ENCODE measurements at places on chromosomes 13 and 19.
A peak's percentile ranks its signal among the peaks of the same experiment; 100 is the strongest.

DNA sequence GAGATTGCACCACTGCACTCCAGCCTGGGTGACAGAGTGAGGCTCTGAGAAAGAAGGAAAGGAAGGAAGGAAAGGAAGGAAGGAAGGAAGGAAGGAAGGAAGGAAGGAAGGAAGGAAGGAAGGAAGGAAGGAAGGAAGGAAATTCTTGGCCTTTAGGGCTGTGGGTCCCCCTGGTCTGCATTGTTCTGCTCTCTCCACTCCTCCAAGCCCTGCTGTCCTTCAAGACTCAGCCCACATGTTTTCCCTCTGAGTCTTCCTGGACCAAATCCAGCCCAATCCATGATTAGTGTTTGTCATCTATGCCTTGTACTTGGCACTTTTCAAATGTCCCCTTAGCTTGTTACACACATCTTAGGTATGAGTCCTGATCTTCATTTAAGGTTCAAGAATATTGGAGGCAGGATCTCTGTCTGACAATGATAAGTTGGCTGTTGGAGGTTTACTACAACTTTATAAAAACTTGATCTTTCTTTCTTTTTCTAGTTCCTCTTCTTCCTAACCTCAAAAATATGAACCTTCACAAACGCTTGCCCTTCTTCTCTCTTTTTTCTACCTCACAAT is 48.8 kb upstream of the INTS6 start:
- DNase-seq: no peak

GRCh38 chr19:44866664-44867063 is 20.6 kb downstream of the NECTIN2 start:
- DNase-seq: no peak

- DNase-seq: no peak
These were observed 396.9 kb downstream of the KCTD12 start for GRCh38 chr13:76489274-76489673.

DNA sequence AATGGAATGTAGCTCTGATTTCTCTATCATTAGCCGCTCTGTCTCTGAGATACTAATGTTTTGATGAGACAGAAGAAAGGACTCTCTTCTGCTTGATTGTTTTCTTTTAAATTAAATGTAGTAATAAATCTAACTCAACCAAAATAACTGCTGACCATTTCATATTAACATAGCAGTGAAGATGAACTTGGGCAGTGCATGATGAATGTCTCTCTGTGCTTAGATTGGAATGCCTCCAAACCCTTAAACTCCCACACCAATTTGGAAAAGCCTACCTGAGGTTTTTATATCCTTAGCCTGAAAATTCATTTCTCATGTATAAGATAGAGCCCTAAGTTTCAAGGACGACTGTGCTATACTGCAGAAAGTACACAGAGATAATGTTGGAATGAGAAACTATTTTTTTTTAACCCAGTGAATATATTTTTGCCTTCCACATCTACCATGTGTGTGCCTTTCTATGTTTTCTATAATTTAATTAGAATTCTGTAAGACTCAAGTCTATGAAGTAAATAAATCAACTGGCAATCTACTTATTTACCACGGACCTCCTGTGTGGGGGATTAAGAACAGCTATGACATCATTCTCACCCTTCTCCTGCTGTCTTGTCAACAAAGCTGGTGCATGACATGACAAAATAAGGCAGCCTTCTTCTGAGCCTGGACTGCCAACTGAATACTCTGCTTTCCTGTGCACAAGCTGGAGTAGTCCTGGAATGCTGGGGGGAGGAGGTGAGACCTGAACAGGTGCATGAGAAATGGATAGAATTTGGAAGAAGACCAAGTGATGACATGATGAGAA is 155.5 kb downstream of the FGF9 start:
- DNase-seq: no peak

- no peak for DNase-seq
These were observed 2.9 kb downstream of the C3 start for GRCh38 chr19:6717441-6717971.

DNA sequence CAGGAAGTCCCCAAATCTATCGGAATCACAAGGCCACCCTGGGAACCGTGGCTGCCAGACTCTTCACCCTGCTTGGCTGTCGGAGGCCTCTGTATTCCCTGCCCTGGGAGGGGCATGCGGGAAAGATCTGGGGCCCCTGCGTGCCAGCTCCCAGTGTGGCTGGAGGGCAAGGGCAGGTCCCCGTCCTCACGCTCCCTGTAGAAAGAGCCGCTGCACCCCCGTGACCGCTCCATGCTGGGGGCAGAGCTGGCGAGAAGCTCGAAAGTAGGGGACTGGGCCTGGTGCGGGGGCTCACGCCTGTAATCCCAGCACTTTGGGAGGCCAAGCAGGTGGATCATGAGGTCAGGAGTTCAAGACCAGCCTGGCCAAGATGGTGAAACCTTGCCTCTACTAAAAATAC is 208.4 kb upstream of the SOX1 start:
- no peak for DNase-seq

DNA sequence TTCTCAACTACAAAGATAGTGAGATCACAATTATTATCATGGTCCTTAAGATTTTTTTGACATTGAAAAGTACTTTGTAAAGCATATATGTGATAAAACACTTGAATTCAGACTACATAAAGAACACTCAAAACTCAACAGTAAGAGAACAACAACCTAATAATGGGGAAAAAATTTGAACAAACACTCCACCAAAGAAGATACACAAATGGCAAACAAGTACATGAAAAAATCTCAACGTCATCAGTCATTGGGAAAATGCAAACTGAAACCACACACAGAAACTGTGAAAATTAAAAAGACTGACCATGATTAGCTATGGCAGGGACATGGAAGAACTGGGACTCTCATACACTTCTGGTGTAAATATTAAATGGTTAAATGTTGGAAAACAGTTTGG is 70.9 kb downstream of the SPRYD7 start:
- no peak for DNase-seq

DNA sequence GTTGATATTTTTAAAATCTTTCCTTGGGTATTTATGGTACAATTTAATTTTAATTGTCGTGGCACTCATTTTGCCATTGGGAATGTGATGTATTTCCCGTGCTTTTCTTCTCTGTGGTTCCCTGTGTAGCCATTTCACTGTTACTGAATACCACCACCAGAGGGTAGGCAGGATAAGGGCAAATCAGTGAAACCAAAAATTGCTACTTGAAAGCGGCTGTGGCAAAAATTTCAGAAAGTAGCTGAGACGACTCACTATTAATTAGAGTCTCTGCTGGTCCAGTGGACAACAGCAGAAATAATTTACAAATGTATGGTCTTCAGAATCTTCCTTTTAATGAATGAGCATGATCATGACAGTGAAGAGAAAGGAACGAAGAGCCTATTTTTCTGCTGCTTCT is 34.4 kb upstream of the MIR17HG start:
- DNase-seq: peak; percentile 36

DNA sequence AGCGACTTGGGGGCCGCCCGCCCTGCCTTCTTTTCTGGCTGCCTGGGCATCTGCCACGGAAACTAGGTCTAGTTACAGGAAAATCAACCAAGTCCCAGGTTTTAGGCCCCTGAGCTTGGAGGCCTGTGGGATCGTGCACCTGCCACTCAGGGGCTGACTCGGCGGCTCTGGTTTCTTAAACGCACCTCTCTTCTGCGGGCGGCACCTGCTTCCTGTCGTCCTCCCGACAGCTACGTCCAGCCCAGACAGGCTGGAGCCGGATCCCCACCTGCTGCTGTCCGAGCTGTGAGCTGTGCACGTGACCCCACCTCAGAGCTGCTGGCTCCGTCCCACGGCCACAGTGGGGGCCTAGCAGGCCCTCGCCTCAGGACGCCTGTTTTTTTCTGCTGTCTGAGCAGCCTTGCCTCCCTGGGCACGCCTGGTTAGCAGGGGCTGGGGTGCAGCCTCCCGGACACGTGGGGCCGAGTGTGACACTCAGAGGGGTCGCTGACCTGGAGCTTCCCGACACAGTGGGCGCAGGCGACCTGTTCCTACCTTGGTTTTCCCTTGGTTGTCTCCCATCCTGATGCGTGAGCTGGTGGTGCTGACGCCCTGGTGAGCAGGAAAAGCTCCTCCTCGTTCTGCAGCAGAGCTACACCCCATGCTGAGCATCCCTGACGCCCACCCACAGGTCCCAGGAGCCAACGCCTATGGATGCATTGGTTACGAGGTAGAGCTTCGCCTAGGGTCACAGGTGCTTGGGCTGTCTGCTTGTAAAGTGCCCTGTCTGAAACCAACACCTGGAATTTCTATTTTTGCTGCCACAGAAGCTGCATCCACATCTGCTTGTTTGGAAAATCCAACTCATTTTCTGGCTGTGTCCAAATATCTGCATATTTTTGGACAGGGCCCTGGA is 17.5 kb downstream of the TMEM255B start:
- DNase-seq: no peak

GRCh38 chr13:21796775-21797514 is 126.1 kb downstream of the FGF9 start:
- DNase-seq: no peak

DNA sequence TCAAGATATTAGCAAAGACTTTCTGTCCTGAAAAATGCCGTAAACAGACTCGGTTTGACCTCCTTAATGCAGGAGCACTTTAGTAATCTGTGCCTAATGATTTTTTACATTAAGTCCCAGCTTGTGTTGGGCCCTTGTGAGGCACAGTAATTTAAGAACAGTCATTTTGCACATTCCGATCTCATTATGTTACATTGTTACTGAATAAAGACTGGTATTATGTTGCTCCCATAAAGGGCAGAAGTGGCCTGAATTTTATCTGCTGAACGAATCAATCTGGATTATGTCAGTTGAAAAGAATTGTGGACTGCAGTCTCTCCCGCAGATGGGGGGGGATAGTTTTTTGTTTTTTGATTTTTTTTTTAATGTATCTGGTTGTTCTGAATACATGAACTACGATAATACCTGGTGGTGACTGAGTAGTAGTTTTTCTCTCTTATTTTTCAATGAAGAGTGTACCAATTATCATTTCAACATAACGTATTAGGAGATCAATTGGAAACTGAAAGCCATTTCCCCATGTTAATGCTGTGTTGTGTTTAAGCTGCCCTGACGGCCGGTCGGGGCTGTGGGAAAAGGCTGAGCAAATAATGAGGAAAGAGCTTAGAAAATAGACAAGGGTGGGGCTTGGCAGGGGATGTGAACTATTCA is 290.2 kb downstream of the ZNF536 start:
- DNase-seq: peak; percentile 81

- DNase-seq: no peak
These were observed 7.1 kb downstream of the ZNF20 start for GRCh38 chr19:12133069-12133468.

DNA sequence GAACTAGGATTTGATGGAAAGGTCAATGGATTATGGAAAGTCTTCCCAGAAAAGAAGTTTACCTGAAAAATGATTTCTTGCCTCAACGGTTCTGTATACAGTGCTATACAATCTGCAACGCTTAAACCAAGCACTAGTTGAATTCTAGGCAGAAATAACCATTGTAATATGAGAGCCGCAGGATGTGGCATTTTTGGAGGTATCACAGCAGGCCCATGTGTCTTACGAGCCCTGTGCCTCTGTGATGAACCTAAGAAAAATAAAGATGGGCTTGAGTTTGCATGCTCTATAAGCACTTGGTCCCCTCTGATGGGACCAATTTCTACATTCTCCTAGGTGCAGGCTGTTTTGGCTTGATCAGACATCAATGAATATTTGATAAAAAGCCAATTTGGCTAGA is 78.7 kb upstream of the RFC3 start:
- no peak for DNase-seq

- DNase-seq: peak; percentile 89
These were observed 772.0 kb downstream of the DIAPH3 start for GRCh38 chr13:59391696-59392095.

DNA sequence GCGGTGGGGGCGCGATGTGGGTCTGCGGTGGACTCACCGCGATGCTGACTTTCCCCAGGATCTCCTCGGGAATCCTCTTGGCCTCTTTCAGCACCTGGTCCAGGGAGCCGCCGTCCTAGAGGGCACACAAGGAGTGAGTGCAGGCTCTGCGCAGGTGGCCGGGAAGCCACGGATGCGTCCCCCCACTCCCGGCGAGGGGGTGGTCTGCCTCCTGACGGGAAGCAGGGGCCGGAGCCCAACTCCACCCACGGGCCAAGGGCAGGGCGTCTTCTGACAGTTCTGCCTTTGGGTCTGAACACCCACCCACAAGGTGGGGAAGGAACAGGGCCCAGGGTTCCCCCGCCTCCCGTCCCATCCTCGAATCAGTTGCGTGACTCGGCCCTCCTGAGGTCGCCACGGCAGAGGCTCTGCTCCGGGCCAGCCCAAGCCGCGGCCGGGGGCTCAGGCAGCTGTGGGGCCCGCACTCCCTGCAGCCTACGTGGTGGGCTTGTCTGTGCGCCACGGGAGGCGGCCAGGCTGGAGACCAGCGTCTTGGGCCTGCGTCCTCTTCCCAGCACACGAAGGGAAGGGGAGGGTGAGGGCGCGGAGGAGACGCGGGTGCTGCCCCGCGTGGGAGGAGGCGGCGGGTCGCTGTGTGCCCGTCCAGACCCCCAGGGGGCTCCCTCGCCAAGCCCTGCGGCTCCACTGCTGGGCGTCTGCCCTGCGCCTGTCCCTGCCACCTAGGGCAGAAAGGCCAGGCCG is 21.4 kb downstream of the MAP2K2 start:
- no peak for DNase-seq

DNA sequence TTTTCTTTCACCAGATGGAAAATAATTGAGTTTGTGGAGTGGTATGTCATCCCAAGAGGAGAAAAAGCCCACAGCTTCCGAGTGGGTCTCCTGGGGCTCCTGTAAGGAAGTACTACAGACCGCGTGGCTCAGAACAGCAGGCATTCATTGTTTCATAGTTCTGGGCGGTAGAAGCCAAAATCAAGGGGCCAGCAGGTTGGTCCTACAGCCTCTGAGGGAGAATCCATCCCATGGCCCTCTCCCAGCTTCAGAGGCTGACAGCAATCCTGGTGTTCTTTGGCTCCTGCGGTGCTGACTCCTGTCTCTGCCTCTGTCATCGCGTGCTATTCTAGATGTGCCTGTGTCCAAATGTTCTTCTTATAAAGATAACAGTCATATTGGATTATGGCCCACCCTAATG is 362.6 kb downstream of the FGF14 start:
- DNase-seq: peak; percentile 90

DNA sequence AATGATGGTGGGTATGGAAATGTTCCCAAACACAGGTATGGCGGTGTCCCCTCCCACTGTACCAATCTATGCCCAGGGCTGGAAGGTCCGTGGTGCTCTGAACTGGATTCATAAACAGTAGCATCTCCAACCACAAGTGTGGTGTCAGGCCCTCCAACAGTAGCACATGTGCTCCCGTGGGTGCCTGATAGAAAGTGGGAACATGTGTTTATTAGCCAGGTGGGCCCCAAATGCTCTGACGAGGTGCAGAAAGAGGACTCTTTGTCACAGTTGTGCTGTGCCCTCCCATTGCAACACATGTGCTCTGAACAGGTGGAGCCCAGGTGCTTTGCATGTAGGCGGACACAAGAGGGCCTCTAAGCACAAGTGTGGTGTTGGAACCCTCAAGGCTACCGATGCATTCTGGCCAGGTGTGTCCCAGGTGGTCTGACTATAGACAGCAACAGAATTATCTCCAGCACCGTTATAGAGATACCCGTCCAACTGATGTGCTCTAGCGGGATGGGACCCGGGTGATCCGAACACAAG is 75.4 kb upstream of the ZNF30 start:
- DNase-seq: peak; percentile 36
